Stimulated activated CD8-positive, alpha-beta memory T cell treated with anti-CD3 and anti-CD28 coated beads, Interleukin-7, amount 100 ng/mL, for 48 hours (primary cell): ENCODE measurements at places on chromosomes 11 and 22.

- DNase-seq = no peak
These were observed 51.6 kb upstream of the APOA1 start for GRCh38 chr11:116888884-116889549.

GRCh38 chr22:26139310-26139709, 30.0 kb upstream of the SEZ6L start:
- DNase-seq = no peak

DNA sequence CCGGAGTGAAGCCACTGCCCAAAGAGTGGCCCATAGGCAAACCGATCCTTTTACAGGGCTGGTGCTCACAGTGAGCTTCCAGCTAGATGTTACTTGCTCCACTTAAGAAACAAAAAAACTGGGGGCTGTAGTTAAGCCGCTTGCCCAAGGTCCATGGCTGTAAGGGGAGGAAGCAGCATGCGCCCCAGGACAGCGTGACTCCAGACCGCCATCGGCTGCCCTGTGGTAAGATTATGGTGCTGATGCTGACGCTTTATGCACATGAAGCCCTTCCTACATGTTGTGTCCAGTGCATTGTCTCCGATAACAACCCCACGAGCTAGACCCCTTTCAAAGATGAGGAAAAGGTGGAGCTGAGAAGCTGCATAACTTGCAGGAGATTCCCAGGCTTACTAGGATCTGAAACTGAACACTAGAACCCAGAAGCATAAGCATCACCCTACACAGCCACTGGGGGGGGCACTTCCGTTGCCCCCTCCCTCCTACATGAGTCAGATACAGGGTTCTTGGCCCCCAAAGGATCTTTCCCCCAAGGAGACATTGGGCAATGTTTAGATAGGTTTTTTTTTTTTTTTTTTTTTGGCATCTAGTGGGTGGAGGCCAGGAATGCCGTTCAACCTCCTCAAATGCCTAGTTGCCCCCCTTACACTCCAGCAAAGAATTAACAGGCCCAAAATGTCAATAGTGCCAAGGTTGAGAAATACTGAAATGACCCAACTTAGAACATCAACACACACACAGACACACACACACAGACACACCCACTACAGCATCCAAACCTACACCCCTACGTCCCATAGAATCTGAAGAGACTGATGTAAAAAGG, 53.9 kb downstream of the MN1 start:
- no peak for DNase-seq

DNA sequence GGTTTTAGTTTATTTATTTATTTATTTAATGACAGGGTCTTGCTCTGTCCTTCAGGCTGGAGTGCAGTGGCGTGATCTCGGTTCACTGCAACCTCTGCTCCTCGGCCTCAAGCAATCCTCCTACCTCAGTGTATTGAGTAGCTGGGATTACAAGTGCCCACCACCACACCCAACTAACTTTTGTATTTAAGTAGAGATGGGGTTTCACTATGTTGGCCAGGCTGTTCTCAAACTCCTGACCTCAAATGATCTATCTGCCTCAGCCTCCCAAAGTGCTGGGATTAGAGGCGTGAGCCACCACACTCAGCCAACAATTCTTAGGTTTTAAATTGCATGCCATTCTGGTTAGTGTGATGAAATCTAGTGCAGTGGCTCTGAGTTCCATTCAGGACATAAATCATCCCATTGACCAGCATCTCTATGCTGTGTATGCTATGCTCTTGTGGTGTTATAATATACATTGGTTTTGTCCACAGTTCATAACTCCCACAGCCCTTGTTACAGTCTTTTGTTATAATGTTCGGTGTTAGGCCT, 28.5 kb downstream of the ZNF280B start:
- no peak for DNase-seq

- no peak for DNase-seq
These were observed 259.2 kb upstream of the SORL1-AS1 start for GRCh38 chr11:121711939-121712338.

DNA sequence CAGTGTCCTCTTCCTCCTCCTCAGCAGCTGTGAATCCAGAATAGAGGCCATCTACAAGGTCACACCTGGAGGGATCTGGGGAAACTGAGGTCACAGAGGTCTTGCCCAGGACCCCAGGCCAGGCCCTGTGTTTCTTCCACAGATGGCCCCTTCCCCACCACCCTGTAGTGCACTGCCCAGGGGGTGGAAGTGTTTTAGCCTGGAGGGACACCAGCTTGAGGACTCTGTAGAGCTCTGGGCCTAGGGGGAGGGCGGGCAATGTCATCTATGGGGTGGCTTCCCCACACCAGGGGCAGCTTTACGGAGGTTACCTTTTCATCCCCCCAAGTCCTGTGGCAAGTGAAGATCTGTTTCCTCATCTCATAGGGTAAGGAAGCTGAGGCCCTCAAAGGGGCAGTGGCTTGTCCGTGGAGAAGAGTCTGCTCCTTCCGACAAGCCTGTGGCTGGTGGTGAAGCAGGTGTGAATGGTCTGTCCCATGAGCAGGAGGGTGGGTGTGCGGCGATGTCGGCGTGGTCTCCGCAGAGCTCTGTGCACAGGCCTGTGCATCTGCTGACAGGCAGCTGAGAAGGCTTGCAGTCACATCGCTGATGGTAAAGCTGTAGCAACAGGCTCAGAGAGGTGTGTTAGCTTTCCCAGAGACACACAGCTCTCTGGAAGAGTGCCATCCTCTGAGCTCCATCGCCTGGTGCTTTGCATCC, 74.1 kb upstream of the WNT7B start:
- DNase-seq = no peak

DNA sequence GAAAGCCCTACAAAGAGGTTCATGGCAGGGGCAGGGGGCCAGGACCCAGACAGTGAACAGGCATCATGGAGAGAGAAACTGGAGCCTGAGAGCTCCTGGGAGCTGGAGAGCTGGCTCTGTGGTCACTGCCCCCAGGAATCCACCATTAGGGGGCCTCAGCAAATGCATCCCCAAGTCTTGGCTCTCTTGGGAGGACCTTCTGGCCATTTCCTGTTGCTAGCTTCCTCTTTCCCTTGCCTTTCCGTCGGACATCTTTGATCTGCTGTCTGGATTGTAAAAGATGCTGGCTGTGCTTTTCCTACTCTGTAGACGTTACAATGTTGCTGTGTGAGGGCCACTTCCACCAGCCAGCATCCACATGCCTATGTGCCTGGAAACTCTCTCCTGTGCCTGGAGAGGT, 7.1 kb upstream of the CRYBB2 start:
- no peak for DNase-seq
